ENCODE measurements at places on chromosomes 16 and 17. TPM values are rescaled to one million over a fixed set of nuclear protein-coding genes. Genes with fewer than 3 reads are reported as not detected.

Gene NXPH3
- 0.99 TPM for total RNA-seq

Gene SPATA2L
- total RNA-seq: 15.8 TPM

Gene SLC5A2
- total RNA-seq: not detected

Gene POLR3K
- 5.6 TPM for total RNA-seq

Gene SCNN1B
- total RNA-seq: 4.7 TPM

Gene CDRT15L2
- not detected for total RNA-seq

Gene FUS
- total RNA-seq: 43.6 TPM

Gene C17orf50
- total RNA-seq: not detected

Gene NPIPB6
- 13.8 TPM for total RNA-seq

Gene CMC2
- 23.6 TPM for total RNA-seq

Gene KRT32
- not detected for total RNA-seq

Gene NDRG4
- total RNA-seq: 6.0 TPM

Gene NKD1
- 2.0 TPM for total RNA-seq

Gene CD7
- not detected for total RNA-seq

Gene ITGAD
- not detected for total RNA-seq

Gene KRTAP4-6
- total RNA-seq: not detected
